GM23338 (cell line): ENCODE measurements at places on chromosomes 7 and 10. TPM values are rescaled to one million over a fixed set of nuclear protein-coding genes. Genes with fewer than 3 reads are reported as not detected.
A peak's percentile ranks its signal among the peaks of the same experiment; 100 is the strongest.

GRCh38 chr10:47249881-47250280, 50.1 kb upstream of the GDF10 start:
- DNase-seq: no peak
- H3K4me3 ChIP-seq: no peak overlapping the region
- H3K27me3 ChIP-seq: no peaks in the 10 kb centered on the region
- H3K36me3 ChIP-seq: no peaks in the 10 kb centered on the region
- no peak overlapping the region for H3K27ac ChIP-seq
- no peaks in the 10 kb centered on the region for H3K4me1 ChIP-seq

GRCh38 chr7:22566176-22566575, 66.2 kb upstream of the STEAP1B start:
- no peaks in the 10 kb centered on the region for H3K27me3 ChIP-seq
- no peaks in the 10 kb centered on the region for H3K36me3 ChIP-seq

- H3K27me3 ChIP-seq: no peaks in the 10 kb centered on the region
- peak overlapping the region; percentile 75; the same call in 1 of the 2 replicates for H3K27ac ChIP-seq
- H3K4me1 ChIP-seq: peaks cover 16% of the 10 kb centered on the region
- no peak for DNase-seq
These were observed 20.3 kb upstream of the TOMM7 start for GRCh38 chr7:22842973-22843372.

DNA sequence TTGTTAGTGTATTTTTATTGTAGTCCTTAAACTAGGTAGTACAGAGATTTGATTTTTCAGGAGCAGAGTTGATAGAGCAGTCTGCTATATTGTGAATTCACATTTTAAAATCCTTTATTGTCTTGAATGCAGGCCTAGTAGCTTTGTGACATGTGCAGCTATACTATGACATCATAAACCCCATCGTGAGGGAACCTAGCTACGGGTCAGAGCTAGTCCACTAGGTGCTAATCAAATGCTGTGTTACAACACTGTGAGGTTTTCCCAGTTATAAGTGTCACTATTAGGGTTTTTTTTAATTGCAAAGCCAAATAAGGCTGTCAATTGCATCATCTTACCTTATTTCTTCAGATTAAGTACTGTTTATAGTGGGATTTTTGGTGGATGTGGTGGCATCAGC, 40.7 kb downstream of the CREM start:
- H3K27me3 ChIP-seq: no peaks in the 10 kb centered on the region
- no peaks in the 10 kb centered on the region for H3K36me3 ChIP-seq
- no peak overlapping the region for H3K4me3 ChIP-seq
- no peaks in the 10 kb centered on the region for H3K4me1 ChIP-seq
- no peak overlapping the region for H3K27ac ChIP-seq

- peaks cover 48% of the 10 kb centered on the region for H3K4me1 ChIP-seq
- H3K27ac ChIP-seq: no peak overlapping the region
- DNase-seq: peak; percentile 27
- no peaks in the 10 kb centered on the region for H3K27me3 ChIP-seq
These were observed 158.5 kb downstream of the CACNA2D1 start for GRCh38 chr7:82284936-82285519.

GRCh38 chr10:72309290-72310240, 35.8 kb downstream of the DDIT4 start:
- H3K27ac ChIP-seq: no peak overlapping the region
- peaks cover 14% of the 10 kb centered on the region for H3K4me1 ChIP-seq
- no peaks in the 10 kb centered on the region for H3K36me3 ChIP-seq
- DNase-seq: no peak
- no peak overlapping the region for H3K4me3 ChIP-seq

- H3K36me3 ChIP-seq: no peaks in the 10 kb centered on the region
- H3K4me3 ChIP-seq: no peak overlapping the region
- no peak for DNase-seq
- H3K27ac ChIP-seq: no peak overlapping the region
- peaks cover 18% of the 10 kb centered on the region; the same call in 1 of the 2 replicates for H3K4me1 ChIP-seq
These were observed 147.7 kb downstream of the UBE2H start for GRCh38 chr7:129804890-129805719.

DNA sequence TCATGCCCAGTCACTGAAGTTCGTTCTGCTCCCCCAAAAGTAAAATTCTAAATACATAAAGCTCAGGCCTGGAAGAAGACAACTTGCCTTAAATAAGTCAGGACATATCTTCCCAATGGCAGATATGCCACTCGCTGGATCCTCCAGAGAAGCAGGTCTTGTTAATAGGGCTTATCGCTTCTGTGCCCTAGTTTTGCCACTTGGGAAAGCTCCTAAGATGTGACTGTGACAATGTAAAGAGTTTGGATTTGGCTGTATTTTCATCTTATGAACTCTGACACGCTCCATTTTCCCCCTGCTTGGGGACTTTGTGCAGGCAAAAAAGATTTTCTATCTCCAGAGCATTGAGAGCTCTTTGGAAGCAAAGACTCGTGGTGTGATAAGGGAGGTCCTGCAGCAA, 279.9 kb downstream of the WDR11 start:
- no peak for DNase-seq
- H3K4me1 ChIP-seq: no peaks in the 10 kb centered on the region
- H3K27me3 ChIP-seq: no peaks in the 10 kb centered on the region
- no peaks in the 10 kb centered on the region for H3K36me3 ChIP-seq
- H3K4me3 ChIP-seq: no peak overlapping the region

GRCh38 chr7:99244939-99245338, 27.7 kb upstream of the MYH16 start:
- no peak overlapping the region for H3K27ac ChIP-seq
- DNase-seq: no peak
- no peaks in the 10 kb centered on the region for H3K4me1 ChIP-seq
- no peak overlapping the region for H3K4me3 ChIP-seq

DNA sequence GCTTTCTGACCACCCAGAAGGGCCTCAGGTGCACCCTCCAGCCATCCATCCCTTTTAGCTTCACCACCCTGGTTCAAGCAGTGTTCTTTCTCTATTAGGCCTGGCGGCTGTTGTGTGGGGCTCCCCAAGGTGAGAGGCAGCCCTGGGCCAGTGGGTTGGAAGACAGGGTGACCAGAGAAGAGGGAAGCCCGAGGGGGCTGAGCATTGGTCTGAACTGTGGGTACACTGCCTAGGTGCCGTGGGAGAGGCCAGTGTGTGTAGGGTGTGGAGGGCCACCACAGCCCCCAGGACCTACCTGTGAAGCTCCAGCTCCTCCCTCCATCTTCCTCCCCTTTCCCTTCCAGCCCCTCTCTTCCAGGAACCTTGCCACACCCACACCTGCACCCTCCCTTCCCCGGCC, 9.1 kb upstream of the MTPAP start:
- H3K4me1 ChIP-seq: peaks cover 7% of the 10 kb centered on the region; the same call in 1 of the 2 replicates
- no peak overlapping the region for H3K4me3 ChIP-seq
- H3K27me3 ChIP-seq: no peaks in the 10 kb centered on the region
- DNase-seq: no peak
- H3K27ac ChIP-seq: no peak overlapping the region
- no peaks in the 10 kb centered on the region for H3K36me3 ChIP-seq

GRCh38 chr10:84026821-84027257, 112.5 kb upstream of the GHITM start:
- no peak overlapping the region for H3K27ac ChIP-seq
- no peaks in the 10 kb centered on the region for H3K36me3 ChIP-seq
- peak; percentile 73 for DNase-seq
- no peaks in the 10 kb centered on the region for H3K4me1 ChIP-seq

The MUC12 gene
- total RNA-seq: 3.8 and 4.6 TPM in 2 replicates

The HOXA10 gene
- total RNA-seq: not detected in 2 replicates

The DMBT1 gene
- 0.03 TPM in 1 of 2 replicates, not detected in the other for total RNA-seq

The KCP gene
- total RNA-seq: 0.76 and 1.3 TPM in 2 replicates

The AKR1C2 gene
- 0.35 TPM in 1 of 2 replicates, not detected in the other for total RNA-seq
